Activated naive CD4-positive, alpha-beta T cell treated with anti-CD3 and anti-CD28 coated beads, Interleukin-2, amount 50 U/mL, for 16 hours (primary cell): ENCODE measurements at places on chromosomes 2 and 18.

DNA sequence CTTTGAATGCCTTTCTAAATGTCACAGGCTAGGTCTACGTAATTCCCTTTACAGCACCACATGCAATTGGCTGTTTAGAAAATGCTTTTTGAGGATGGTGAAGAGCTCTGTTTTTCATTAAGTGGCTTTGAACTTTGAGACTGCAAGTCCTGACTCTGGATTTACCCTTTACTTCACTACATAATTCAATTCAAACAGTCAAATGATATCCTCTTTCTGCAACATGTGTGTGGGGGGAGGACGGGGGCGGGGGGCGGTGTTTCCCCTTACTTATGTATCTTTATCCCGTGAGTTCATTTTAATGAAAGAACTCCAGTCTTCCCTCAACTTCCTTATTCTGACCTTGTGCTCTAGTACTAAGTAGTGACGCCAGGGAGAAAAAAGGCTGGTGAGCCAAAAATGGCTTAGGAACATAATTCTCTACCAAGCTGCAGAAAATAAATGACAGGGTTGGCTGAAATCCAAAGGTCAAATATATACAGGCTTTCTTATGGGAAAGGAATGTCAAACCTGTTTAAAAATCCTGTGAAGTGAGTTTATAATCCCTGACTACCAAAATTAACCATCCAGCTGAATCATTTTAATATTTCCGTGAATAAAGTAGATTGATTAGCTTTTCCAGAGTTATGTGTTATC, 119.6 kb downstream of the SLC8A1 start:
- DNase-seq: no peak

DNA sequence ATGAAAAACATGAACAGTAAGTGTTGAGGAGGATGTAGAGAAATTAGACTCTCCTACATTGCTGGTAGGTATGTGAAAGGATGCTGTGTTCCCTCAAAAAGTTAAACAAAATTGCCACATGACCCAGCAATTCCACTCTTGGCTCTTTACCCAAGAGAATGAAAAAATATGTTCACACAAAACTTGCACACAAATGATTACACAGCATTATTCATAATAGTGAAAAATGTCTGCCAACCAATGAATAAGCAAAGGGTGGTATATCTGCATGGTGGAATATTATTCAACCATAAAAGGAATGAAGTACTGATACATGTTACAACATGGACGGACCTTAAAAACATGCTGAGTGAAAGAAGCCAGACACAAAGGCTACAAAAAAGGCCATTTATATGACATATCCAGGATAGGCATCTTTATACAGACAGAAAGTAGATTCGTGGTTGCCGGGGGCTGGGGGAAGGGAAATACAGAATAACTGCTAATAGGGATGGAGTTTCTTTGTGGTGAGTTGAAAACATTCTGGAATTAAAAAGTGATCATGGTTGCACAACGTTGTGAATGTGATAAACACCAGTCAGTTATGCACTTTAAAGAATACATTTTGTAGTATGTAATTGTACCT, 85.4 kb upstream of the MYO3B start:
- DNase-seq: no peak

- no peak for DNase-seq
These were observed 52.1 kb downstream of the ABCG8 start for GRCh38 chr2:43890855-43891254.

DNA sequence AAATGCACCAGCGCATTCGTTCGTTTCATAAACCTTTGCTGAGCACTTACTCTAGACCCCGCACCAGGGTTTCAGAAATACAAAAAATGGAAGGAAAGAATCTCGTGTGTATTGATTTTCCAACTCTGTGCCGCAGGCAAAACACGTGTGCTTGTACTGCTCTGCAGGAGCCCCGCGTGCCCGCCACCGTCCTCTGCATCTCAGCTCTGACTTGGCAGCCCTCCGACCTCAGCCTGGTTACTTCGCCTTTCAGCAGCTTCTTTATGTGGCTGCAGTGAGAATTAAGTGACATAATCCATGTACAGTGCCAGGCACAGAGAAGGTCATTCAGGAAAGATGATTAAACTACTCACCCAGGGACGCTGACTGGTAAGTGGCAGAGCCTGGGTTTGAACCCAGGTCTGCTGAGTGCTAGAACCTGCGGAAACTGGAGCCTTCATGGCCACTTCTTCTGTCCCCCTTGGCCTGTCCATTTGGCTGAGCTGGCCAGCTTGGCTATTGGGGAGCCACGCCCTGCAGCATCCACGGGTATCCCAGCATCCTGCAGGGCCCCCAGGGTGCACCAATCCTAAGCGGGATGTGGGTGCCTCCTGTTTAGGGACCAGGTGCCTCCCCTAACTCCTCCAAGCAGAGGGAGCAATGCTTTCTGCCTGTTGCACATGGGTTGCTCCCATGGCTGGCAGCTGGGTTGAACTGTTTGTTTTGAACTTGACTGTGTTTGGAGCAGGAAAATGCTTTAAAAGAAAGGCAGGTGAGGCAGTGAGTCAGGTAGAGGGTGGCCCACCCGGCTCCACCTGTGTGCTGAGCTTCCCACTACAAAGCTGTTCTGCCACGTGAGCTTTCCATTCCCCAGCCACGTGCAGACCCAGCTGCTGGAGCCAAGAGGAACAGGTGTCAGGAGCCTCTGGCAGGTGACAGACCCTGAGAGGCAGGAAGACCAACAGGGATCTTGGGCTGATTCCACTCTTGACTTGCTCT, 34.3 kb downstream of the INHBB start:
- no peak for DNase-seq

GRCh38 chr2:157325786-157326185, at the start of gene ERMN:
Gene ERMN, minus strand, starts transcription at chr2:157325824. Its CDS starts 182 bp downstream, at chr2:157325642.
- DNase-seq: no peak

GRCh38 chr2:15614545-15615300, 23.1 kb downstream of the DDX1 start:
- no peak for DNase-seq

DNA sequence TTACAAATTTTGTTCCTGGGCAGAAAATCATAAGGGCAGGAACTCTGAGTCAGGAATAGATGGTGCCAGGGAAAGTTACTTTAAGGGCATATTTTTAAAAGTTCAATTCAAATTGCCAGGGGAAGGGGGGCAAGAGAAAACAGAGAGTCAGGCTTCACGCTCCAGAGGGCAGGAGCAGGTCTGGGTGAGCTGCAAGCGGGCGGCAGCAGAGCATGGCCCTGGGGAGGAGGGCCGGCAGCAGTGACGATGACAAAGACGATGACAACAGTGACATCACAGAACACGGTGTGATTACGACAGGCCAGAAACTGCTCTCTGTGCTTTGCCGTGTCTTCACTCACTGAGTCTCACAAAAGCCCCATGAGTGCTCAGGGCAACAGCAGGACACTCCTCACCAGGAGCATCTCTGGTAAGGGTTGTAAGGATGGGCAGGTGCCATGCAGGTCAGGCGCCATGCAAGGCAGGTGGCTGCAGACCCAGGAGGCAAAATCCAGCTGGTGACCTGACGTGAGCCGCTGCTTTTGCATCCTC, 23.3 kb downstream of the CHST10 start:
- DNase-seq: no peak

- DNase-seq: no peak
These were observed 66.5 kb downstream of the TCF7L1 start for GRCh38 chr2:85199698-85200097.

- no peak for DNase-seq
These were observed 10.1 kb downstream of the NCKAP1 start for GRCh38 chr2:183028108-183028507.

DNA sequence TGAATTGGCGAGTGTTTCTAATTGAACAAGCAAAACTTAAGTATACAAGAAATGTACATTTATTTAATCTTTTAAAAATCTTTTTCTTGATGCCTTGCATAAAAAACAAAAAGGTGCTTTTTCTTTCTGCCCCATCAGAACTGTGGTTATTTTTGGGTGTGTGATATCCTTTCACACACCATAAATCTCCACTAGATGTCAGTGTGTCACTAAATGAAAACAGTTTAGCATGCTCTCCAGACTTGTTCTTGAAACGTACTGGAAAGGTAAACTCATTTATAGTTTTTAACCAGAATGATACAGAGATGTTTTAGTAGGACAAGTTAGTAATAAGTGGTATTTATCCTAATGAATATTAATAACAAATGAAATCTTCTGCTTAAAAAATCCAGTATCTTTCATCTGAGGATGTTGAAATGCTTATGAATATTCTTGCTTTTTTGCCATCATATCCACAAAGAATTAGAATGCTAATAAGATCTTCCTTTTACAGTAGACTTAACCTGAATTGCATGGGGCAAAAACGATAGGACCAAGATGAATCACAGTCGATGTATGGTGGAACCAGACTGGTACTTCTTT, 96.8 kb downstream of the UBE2E3 start:
- DNase-seq: no peak

- no peak for DNase-seq
These were observed 69.8 kb upstream of the FHL2 start for GRCh38 chr2:105468582-105469042.

DNA sequence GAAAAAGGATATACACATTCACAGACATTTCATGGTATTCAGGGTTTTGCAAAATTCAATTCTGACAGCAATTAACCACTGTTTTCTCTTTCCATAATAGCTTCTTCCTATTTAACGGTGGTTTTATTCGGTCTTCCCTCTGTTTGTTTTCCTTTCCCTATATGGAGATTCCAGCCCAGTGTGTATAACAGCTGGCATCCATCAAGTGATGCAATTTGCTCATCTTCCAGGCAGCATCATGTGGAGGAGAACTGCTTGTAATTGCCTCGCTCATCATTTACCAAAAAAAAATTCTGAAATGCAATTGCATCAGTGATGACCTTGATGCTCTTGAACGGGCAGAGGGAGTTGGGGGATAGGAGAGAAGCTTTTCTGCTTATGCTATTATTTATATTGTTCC, 165.9 kb upstream of the PGAP1 start:
- no peak for DNase-seq

DNA sequence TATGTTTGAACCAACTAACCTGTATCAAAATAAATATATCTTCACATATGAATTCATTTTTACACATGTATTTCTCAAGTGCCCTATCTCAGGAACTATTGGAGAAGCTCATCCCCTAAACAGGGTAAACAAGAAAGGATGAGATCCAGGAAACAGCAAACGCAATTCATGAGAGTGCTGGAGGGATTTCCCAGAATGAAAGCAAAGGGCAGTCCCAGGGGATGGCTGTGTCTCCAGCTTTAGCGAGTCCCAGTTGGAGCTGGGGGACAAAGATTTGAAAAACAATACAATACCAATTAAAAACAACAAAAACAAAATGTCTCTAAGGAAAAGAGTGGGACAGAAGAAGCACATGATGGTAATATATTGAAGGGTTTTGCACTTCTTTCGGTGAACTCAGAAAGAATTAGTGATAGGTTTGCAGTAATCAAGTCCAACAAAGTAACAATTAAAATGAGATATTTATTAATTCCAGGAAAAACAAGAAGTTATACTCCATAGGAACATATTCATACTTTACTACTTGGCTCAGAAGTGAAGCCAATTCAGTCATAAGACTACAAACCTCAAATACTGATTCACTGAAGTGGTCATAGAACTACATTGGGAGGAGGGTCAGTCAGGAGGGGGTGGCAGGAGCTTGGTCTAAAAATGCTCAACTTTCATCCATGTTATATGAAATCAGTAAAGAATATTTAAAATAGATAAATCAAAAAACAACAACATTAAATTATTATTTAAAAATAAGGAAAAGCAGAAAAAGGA, 73.1 kb upstream of the PDE1A start:
- no peak for DNase-seq

GRCh38 chr2:218272531-218273212, 2.4 kb downstream of the PNKD start:
- DNase-seq: peak; percentile 79

DNA sequence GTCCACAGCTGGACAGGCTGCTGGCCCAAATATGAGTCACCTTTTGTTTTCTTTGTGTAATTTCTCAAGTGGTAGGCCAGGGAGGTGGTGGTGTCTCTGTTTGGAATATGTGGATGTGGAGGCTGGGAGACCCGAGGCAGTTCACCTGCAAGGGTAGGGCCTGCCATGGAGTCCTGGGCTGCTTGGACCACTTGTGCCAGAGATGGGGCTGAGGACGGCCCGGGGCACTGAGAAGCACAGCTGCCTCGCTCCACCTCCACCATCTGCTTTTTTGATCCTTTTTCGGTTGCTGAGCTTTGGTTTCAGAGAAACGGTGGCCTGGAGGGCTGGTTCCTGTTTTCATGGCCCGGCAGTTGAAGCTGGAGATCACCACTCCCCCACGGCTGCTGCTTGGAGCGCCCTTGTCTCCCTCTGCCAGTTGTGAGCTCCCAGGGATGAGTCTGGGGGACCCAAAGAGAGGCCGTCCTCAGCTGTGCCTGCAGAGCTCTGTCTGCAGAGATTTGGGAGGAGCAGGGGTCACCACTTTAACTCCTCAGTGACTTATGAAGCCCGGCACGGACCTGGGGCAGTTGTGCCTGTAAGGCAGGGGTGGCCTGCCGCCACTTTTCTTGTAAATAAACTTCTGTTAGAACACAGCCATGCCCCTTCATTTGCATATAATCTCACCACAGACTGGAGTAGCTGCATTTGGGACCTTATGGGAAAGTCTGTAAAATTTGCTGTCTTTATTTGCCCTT, 67.6 kb upstream of the MCFD2 start:
- DNase-seq: no peak

DNA sequence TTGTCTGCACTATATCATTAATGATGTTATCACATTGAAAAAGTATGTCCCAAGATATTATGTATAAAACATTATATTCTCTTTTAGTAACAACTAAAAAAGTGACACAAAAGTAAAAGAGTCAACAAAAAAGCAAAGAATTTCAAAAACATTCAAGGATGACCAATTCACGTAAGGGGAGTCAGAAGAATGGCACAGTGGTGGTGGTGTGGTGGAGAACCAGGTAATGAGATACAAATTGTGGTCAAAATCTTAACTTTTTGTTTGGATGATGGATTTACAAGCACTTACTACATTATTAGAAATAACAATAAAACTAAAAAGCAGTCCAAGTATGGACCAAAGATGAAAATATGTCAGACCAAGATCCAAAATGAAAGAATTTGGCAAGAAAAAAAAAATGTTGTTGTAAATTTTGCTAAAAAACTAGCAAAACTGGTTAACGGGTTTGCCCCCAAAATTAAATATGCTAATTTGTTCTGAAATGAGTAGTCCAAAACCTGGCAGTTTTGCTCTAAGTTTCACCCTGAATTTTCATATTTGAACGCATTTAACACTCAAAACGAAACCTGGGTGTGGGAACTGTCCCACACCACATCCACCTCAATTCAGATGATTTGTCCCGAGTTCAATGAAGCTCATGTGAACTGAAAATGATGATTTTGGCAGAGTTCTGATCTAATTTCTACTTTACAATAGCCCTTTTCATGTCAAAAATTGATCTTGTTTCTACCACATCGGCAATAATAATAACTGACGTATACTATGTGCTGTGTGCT, 135.8 kb downstream of the IKZF2 start:
- DNase-seq: no peak

DNA sequence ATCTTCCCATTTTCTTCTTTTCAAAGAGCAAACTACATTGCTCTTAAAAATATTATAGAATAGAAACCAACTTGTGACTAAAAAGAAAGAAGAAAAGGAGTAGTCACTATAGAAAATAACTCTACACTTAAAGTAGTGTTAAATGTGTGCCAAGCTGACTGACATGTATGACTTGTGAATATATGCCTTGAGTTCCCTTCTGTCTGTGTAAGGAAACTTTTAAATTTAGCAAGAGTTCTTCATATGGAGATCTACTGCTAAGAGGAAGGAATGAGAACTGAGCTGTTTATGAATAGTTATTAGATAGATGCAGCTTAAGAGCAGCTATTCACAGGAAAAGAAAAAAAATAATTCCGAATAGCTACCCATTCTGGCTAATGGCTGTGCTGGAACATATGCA, 1221.7 kb upstream of the ZEB2 start:
- DNase-seq: no peak
